ENCODE measurements at places on chromosomes 2 and 18.

GRCh38 chr18:682833-683232 lies 25.4 kb downstream of the TYMS start:
- no peak for DNase-seq

DNA sequence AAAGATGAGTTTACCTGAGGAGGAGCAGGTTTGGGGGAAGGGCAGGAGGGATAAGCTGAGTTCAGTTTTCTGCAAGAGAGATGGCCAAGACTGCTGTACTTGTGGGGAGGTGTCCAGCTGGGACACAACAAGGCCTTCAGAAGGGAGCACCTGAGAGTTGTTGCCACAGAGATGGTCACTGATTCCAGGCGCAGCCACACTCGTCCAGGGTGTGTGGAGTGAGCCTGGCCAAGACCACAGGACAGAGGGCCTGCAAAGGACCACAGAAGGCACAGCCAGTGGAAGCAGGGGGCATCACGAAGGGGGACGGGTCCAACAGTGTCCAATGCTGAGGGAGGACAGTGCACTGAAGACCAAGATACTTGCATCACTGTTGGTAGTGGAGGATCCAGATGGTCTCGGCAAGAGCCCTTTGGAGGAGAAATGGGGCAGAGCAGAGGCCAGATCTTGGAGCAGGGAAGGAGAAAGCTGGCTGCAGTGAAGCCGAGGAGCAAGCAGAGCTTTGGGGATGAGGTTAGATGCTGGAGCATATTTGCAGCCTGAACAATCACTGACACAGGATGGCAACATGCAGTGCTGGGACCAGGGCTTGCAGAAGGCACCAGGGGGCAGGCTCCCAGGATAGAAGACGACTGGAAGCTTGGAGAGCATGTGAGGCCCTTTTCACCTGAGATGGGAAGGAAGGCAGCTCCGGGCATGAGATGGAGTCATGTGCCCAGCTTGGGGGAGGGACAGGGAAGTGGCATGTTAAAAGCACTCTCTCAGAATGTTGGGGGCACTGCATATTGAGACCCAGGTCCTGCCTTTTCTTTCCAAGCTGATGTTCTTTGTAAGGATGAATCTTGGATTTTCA lies 214.0 kb downstream of the CYP26B1 start:
- peak; percentile 33 for DNase-seq

DNA sequence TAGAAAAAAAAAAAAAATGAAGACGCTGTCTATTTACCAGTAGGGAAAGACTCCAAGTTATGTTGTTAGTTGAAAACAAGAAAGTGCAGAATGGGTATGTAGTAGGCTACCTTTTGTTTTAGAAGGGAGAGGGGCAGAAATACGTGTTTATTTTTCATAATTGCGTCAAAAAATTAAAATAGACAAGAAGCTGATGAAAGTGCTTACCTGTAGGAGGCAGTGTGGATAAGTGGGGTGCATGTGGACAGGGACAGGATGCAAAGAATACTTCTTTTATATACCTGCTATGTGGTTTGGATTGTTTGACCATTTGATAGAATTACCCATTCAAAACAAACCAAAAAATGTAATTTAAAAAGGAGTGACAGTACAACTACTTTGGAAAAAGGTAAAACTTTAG lies 3.0 kb upstream of the GCG start:
- DNase-seq = no peak

GRCh38 chr2:65436824-65437221 lies 4.4 kb upstream of the SPRED2 start:
- DNase-seq = peak; percentile 81

DNA sequence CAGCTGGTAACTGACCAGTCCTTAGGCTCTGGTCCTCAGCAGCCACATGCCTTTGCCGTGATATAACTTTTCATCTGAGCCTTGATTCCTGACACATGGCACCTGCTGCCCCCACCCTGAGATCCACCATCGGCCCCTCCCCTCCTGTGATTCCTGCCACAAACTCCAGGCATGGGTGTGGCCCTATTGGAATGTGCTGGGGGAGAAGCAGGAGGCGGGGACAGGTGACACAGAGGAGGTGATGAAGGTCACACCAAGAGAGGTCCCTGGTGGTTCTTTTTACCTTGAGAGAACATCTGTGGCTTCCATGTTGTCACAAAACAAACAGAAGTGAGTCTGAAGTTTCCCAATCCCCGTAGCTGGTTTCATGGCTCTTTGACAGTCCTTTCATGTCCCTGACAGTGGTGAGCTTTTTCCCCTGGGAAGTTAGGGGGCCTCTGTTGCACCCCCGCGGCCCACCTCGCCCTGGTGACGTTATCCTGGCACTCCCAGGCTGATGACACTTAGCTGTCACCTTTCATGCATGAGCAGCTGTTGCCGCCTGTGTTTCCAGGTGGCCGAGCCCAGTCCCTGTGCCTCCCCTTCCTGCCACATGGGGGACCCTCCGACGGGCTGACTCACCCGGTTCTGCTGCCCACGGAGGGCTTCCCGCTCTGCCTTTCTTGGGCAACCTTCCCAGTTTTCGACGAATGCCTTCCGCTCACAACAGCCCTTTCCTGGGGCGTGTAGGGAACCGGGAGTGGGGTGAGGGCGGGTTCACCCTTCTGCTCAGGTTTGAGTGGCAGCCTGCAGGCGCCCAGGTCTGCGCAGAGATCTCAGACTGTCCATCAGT lies 66.3 kb upstream of the GLI2 start:
- no peak for DNase-seq

- DNase-seq = no peak
These were observed 84.1 kb downstream of the ALPK2 start for GRCh38 chr18:58544616-58545337.

- DNase-seq = no peak
These were observed 48.4 kb upstream of the NEMP2 start for GRCh38 chr2:190582736-190583506.

DNA sequence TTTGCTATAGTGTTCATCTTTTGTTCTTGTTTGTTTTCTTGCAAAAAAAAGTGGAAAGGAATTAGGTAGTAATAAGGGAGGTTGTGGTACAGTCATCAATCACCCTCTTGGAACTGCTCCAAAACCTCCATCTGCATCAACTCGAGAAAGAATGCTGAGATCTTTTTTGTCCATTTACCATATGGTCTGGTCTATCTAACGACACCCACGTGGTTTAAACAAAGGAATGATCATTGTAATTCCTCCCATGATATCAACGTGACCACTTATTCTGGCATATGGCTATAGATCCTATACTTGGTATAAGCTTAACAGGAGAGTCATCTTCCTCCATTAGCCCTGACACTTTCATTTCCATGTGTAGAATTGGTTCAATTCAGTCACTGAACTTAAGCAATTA lies 1025.3 kb upstream of the NXPH2 start:
- DNase-seq = no peak

- no peak for DNase-seq
These were observed 3.1 kb upstream of the UNC80 start for GRCh38 chr2:209768557-209768956.

DNA sequence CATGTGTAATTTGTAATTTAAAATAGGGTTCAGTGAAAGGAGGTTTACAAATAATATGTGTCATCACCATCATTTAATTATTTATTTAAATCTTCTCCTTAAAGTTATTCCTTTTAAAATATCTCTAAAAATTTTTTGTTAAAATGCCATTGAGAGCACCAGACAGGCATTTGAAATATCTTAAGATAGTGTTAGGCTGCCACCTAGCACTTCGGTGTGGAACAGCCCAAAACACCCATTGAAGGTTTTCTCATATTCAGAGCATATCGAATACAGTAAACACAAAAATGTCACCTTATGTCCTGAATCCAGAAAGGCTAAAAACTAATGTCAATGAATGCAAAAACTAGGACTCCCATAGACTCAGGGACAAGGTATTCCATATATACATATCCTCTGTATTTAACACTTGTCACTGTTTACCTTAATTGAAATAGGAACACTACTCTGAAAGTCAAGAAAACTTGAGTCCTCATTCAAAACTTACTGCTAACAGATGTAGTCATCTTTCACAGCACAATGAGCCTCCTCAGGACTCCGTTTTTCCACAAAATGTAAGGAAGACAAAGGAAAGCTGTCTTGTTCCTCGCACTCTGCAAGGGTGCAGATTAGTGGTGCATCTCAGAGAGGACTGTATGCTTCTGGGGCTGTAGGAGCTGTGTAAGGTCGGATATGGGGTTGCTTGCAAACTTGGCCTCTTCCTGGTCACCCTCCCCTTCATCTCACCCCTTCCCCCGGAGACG lies 329.5 kb downstream of the PAX3 start:
- peak; percentile 22 for DNase-seq

- peak; percentile 58 for DNase-seq
These were observed 86.2 kb downstream of the RRM2 start for GRCh38 chr2:10208736-10209135.

DNA sequence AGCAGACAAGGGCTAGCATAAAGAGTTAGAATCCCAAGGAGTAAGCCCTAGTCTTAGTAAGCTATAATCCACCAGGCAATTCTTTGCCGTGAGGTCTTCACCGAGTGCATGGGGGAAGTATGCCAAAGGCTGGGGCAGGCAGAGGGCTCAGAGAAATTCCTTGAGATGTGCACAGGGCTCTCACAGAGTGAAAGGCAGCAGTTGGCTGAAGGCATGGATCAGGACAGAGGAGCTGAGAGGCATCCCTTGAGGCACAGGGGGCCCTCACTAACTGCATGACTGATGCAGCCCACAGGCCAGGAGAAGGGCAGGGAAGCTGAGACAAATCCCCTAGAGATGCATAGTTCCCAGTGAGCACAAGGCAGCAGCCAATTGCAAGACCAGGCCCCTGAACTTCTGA lies 34.1 kb downstream of the PTH2R start:
- no peak for DNase-seq

DNA sequence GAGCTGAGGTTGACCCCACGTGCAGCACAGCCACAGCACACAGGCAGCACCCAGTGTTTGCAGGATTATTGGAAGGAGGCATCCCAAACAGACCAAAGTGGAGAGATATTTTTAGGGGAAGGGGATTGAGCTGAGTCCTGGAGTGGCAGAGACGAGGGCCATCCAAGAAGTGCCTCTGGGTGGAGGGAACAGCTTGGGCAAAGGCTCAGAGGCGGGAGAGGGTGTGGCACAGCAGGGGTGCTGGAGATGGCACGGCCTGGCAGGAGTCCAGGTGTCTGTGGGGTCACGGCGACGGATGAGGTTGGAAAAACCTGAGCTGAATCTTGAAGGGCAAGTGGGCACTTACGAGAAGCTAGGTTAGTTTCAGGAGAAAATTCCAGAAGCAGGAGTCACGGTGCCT lies 60.6 kb downstream of the INHBB start:
- no peak for DNase-seq

DNA sequence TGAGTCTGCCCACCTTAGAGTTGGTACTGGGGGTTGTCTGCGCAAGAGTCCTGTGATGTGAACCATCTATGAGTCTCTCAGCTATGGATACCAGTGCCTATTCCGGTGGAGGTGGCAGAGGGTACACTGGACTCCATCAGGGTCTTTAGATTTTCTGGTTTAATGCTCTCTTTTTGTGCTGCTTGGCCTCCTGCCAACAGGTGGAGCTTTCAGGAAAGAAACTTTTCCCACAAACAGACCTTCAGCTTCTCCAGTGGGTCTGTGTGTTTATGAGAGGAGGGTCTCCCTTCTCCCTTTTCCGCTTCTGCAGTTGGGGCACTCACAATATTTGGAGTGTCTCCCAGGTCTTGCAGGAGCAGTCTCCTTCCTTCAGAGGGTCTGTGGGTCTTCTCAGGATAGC lies 1721.9 kb upstream of the SLC39A10 start:
- no peak for DNase-seq

GRCh38 chr2:113700186-113700841 lies 56.1 kb downstream of the SLC35F5 start:
- peak; percentile 8 for DNase-seq
